Activated naive CD4-positive, alpha-beta T cell treated with Interleukin-2 at 50 U/mL for 16 hours (primary cell): ENCODE measurements at places on chromosomes 6 and 20.

- DNase-seq = no peak
Measured at GRCh38 chr20:13898012-13898612, 92.3 kb downstream of the SEL1L2 start.

- peak; percentile 92 for DNase-seq
Measured at GRCh38 chr20:49915380-49916145, at the start of gene SPATA2. TSS of gene SPATA2 (minus strand) at chr20:49915529. CDS start at chr20:49908490, 7,039 bp downstream.

- DNase-seq = no peak
Measured at GRCh38 chr6:30483677-30484279, 5.5 kb upstream of the HLA-E start.

DNA sequence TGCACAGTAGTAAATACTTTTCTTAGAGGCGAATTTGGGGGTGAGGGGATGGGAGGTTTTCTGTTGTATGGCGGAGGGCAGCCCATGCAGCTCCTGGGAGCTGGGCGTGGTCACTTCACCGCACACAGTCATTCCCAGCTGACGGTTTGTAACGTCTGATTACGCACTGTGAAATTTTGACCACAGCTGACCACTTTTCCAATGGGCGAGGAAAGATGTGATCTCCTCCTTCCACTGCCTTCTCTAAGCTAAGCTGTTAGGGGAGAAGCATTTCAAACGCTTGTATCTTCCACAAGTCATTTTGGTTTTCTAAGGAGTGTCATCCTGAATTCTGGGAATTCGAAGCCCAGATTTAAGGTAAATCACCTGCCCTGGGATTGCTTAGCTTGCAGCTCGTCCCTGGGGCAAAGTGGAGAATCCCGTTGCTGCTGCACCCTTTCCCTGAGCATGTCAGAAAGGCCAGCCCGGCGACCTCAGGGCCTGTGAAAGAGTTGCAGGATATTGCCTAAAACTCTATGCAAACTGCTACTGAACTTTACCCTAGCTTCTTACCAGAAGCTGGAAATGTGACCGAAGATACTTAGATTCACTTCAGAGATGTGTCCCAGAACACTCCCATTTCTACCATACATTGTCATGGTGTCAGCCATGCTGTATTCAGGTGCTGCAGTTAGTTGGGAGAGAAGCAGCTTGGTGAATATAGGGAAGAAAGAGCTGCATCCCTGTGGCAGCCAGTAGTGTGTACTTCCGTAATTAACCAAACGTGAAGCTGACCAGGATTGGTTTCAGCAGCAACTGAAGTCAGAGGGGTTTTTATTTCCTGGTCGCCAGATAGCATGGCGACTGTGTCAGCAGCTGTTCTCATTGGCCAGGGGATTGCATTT is 58.9 kb downstream of the RREB1 start:
- no peak for DNase-seq

DNA sequence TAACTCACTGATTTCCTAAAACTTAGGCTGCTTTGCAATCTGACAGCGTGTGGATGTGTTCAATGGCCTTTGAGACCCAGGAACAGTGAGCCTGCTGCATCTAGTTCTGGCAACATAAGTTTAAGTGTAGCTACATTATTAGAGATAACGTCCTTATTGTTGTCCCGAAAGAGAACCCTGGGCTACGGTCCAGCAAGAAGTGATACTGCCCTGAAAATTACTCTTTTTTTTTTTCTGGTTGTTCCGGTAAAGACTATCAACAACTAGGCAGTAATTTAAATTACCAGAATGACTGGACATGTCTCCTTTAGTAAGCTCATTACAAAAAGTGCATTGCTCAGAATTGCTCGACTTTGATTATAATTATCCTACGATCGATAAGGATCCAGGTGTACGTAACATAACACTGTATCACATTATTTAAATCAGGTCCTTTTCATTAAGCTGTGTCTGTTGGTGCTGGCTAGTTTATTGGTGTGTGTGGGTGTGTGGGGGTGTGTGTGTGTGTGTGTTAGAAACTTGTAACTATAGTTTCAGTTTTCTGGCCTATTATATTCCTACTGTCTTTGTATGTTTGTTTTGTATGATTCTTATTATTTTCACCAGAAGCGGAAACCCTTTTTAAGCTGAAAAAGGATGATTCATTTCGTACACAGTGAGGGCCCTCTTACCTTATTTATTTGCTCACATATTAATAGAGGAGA is 3.0 kb downstream of the TSHZ2 start:
- peak; percentile 60 for DNase-seq

DNA sequence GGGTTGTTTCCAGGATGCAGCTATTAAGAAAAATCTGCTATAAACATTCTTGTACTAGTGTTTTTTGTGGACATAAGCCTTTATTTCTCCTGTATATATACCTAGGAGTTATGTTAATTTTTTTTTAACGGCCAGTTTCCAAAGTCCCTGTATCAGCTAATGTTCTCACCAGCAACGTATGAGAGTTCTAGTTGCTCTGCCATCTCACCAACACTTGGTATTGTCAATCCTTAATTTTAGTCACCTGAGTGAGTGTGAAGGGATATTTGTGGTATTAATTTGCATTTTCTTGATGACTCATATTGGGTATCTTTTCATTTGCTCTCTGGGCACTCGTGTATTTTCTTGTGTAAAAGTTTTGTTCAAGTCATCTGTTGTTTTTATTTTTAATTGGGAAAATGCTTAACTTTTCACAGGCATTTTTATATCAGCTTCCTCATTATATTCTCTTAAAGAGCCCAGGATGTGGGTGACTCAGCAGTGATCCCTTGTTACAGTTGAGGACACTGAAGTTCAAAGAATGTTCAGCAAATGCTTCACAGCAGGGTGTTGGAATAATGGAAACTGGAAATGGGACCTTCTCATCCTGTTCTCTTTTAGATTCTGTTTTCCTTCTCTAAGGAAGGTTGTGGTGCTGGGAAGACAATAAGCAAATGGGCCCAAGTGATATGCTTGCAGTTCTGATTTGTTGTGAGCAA is 211.7 kb upstream of the PRND start:
- no peak for DNase-seq

GRCh38 chr20:59461526-59461925 is 142.8 kb upstream of the PHACTR3 start:
- no peak for DNase-seq

DNA sequence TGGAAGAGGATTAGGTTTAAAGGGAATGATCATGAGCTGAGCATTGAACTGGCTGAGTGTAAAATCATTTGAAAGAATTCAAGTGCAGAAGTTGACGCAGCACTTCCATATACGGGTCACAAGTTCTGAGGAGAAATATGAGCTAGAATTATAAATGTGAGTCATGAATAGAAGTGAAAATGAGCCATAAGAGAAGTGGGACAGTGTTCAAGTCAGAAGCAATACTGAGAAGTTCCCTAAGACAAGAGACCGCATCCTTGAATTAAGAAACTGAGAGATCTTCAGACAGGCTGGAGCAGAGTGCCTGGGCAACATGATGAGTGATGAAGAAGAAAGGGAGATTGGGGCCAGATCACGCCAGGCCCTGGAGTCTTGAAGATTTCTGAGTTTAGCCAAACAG is 209.7 kb downstream of the TBX18 start:
- no peak for DNase-seq
